SK-N-SH treated with all-trans-retinoic acid at 6 μM for 48 hours (cell line): ENCODE measurements at places on chromosomes 3 and 15.

GRCh38 chr15:89790206-89790605 lies 14.1 kb downstream of the MESP2 start:
- ATAC-seq: no peak

DNA sequence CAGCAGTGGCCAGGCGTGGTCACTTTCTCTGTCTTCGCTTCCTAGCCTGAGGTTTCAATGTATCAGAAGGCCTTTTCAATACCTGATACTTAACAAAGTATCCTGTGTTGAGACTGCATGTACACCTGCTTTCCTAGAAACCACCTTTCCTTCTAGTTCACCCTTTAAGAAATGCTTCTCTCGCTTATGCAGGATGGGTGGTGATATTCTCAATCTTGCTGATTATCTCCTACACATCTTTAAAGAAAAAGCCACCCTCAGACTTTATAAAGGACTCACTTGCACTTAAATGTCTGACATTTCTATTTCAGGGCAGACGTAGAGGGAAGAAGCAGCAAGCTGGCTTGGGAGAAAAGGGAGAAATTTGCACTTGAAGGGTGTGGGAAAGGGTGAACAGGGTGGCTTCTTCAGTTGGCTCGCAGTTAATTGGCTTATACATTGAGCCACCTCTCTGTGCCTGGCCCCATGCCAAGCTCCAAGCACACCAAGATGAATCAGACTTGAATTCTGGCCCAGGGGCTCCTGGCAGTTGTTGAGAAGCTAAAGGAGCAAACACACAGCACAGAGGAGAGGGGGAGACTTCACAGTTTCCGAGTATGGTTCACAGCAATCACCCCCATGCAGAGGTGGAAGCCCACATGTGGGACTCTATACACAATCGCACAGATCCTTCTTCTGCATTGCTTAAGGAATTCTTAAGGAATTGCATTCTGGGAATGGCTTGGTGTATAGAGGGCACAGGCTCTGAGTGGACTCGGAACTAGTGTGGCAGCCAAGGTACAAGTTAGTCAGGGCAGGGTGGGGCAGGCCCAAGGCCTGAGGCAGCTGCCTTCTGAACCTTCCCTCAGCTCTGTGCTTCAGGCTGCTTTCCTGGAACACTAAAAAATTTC lies 1.3 kb downstream of the ARL6IP5 start:
- peak; percentile 50 for ATAC-seq

DNA sequence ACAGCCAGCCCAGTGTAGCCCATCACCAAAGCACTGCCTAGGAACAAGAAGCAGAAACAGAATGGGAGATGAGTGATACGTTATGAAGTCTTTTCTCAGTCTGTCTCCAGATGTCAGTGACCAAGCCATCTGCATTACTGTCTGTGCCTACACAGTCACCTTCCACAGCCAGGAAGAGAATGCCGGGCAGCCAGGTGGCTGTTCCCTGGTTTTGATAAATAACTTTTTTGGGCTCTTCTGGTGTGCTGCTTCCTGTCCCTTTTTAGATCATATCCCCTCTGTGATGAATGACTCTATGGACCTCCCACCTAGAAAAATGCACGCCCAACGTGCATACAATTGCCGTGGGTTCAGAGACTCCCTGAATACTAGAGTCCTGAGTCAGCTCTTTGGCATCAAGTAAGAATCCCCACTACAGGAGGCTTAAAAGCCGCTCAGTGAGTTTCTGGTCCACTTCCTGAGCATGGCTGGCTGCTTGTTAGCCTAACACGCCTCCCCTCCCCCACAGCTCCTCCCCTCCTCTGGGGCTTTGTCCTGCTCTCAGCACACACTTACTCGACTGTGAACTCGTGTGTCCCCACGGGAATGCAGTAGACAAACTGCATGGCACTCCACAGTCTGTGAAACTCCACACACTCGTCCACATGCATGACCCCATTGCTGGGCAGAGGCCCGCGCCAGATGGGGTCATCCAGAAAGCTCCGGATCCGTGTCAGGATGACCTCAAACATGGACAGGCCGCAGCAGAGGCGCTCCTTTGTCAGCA lies 34.7 kb downstream of the NIPA2 start:
- ATAC-seq: peak; percentile 70

- ATAC-seq: peak; percentile 62
These were observed 13.1 kb upstream of the LRTM1 start for GRCh38 chr3:54940971-54941370.

- peak; percentile 20; the same call in 1 of the 3 replicates for ATAC-seq
These were observed 75.6 kb downstream of the TRAK1 start for GRCh38 chr3:42166662-42167300.
